ENCODE measurements at places on chromosomes 12 and 14.

DNA sequence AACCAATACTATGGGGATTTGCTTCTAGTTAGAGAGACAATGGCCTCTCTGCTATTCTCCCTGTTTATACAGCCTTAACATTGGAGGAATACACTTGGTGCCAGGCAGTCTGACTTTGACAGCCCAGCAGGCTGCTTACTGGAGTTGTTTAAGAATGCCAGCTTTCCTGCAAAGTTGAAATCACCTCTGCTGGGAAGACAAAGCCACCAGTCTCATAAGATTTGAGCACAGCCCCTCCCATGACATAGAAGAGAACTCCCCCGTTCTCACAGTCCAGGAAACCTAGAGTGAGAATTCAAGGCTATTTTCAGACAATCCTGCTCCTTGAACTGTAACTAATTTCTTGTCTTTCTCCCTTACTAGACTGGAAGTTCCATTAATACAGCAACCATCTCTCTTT lies 21.1 kb upstream of the CATSPERB start:
- DNase-seq = no peak

DNA sequence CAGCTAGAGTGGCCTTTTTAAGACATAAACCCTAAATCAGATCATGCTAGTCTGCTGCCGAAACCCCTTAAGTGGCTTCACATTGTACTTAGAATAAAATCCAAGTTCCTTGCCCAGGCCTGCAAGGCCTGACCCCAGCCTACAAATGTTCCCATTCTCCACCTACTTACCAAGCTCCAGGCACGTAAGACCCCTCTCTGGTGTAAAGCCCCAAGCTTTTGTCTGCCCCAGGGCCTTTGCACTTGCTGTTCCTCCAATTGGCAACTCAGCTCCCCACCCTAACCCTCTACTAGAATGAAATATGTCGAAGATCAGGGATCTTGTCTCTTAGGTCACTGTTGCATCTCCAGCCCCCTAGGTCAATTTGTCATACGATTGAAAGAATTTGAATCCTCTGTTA lies 27.1 kb upstream of the MED13L start:
- DNase-seq = no peak

- no peak for DNase-seq
Measured at GRCh38 chr12:8822298-8822697, at the start of gene A2ML1. A2ML1 (plus strand) TSS chr12:8822621; CDS start chr12:8822652, 31 bp downstream.

- DNase-seq = no peak
Measured at GRCh38 chr14:99173086-99173485, 98.9 kb downstream of the BCL11B start.

DNA sequence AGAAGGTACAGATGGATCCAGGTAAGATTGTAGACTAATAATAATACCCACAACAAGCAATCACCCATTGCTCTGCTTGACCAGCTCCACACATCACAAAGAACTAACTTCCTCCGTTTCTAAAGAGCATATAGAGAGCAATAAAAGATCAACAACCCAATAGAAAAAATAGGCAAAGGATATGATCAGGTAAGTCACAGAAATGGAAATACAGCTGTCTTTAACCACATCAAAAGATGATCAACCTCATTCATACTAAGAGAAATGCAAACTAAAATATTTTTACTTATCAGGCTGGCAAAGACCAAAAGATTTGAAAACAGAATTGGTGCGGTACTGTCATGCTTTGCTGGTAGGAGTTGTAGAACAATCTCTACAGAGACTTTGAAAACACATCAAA lies 8.9 kb downstream of the C2CD5 start:
- no peak for DNase-seq

DNA sequence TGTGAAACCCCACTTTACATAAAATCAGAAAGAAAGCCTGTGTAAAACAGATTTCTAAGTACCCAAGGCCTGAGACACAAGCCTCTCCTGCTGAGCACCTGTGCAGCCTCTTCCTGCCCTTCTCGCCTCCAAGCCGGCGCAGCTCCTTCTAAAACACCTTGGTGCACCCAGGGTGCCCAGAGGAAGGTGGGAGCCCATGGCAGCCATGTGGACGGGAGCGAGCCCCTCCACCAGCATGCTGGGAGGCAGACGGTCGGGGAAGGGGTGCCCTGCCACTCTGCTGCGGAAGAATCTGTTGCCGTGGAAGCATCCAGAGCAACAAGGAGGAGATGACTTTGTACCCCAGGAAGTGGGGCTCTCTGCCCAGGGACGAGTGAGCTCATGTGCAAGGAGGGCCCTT lies 103.1 kb upstream of the C14orf180 start:
- DNase-seq = no peak

DNA sequence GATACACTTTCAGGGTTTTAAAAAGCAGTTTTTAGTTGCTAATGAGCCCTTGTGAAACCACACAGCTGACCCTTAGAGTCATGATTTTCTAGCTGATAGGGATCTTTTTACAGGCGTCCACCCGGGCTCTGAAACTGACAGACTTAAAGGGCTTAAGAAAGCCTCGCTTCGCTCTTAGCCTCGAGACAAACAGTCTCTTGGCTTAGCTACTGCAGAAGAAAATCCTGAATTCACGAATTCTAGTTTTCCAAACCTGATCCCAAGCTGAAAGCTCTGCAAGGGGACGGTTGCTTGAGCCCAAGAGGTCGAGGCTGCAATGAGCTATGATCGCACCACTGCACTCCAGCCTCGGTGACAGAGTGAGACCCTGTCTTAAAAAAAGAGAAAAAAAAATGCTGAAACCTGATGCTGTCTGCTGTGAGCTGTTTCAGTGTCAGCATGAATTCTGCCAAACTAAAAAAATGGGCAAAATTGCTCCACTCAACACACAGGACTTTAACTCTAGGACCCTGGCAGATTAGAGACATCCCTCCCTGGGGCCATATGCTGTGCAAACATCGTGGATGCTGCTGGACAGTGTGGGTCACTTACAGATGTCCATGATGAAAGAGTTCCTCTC lies 3.1 kb upstream of the HPD start:
- DNase-seq = no peak

- DNase-seq = no peak
Measured at GRCh38 chr14:22803687-22803974, 11.6 kb downstream of the SLC7A7 start.

DNA sequence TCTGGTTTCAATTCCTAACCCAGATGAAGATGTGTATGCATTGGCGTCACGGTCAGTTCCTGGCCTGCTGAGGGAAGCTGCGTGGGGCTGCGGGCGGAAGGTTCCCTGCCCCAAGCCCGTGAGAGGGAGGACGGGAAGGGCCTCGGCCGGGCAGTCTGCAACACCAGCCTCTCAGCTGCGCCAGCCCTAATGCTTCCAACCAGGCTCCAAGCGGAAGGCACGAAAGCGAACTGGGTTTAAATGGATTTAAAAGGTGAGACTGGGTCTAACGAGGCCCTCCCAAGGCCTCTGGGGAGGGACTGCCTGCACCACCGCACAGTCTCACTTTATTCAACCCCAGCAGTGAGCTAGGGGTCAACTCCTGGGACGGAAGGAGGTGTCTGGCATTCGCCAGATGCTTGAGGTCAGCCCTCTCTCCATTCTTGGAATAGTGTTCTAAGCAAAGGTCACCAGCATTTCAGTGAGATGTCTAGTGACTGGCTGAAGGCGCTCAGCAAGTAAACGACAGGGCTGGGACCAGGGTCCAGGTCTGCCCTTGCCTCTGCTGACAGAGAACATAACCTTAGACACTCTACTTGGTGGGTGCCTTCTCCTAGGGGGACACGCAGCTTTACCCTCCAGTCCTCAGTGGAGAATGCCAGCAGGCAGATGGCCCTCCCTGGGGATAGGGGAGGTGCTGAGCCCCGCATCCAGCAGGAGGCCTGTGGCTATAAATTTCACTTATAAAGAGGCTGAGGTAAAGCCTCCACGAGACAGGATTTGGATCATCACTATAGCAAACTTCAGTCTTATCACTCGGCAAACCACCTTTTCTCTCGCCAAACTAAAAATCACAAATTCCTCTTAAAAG lies 92.2 kb downstream of the PIWIL1 start:
- no peak for DNase-seq

DNA sequence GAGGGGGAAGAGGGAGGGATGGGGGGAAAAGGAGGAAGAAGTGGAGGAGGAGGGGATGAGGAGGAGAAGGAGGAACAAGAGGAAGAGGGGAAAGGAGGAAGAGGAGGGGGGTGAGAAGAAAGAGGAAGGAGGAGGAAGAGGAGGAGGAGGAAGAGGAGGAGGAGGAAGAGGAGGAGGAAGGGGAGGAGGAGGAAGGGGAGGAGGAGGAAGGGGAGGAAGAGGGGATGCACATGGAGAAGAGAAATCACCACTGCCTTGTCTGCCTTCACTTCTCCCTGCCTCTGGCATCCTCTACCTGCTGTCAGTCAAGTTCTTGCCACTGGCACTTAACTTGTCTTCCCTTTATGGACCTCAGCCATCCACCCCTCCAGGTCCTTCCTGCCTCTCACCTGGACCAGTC lies 59.9 kb downstream of the TTC9 start:
- DNase-seq = no peak

DNA sequence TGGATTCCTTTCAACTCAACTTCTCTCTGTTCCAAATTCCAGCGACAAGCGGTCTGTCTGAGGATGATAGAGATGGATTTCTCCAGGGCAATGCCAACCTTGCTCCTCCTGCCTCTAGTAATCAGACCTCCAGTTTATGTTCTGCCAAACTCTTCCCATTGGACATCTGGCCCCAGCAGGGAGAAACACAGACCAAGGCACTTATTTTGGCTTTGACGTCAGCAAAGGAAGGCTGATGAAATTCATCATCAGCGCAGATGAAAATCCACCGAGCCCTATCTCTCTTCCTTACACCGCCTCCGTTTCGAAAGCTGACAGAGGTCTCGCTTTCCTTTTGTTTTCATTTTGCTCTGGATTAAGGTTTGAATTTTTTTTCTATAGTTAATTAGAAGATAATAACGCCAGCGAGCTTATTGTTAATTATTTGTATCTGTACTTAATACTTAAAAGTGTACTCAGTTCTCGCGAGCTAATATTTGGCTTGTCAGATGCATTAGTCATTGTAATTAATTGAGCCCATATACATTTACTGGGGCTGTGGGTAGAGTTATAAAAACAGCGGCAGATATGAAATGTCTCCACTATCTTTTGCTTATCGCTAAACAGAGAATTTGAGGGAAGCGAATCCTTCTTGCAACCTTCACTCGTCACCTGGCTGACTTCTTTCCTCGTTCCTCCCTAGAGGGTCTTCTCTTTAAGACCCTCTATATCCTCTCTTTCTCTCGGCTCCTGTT lies 35.9 kb upstream of the MED13L start:
- DNase-seq = no peak

DNA sequence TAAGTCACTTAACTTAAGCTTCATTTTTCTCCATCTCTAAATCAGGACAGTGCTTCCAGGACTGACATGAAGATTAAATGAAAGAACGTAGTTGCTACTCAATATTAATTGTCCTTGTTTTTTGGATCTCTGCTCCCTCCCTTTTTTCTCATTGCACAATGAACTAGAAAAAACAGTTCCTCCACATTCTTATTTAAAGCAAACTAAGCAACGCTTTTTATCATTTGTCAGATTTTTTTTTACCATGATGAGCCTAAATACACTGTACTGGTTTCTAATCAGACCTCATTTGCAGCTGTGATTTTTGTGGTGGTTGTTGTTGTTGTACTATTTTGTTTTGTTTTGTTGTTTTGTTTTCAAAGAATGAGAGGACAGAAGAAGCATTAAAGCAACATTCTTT lies 23.2 kb upstream of the PARP11 start:
- DNase-seq = no peak

DNA sequence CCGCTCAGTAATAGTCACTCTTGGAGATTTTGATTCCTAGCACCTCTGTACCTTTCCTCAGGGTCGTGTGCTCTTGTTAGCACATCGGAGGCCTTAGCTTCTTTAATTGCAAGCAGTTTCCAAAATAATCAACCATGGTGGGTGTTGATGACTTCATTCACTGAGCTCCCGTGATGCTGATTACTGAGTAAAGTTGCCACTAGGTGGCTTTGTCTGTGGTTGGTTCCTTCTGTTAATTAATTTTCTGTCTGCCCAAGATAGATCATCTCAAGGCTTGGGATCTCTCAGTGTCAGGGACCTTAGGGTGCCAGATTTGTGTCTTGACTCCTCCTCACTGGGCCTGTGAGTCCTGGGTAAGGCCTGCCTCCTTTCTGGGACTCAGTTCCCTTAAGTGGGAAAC lies 54.3 kb downstream of the PTPN11 start:
- DNase-seq = no peak

- no peak for DNase-seq
Measured at GRCh38 chr12:97982684-97983083, 520.1 kb downstream of the RMST start.

DNA sequence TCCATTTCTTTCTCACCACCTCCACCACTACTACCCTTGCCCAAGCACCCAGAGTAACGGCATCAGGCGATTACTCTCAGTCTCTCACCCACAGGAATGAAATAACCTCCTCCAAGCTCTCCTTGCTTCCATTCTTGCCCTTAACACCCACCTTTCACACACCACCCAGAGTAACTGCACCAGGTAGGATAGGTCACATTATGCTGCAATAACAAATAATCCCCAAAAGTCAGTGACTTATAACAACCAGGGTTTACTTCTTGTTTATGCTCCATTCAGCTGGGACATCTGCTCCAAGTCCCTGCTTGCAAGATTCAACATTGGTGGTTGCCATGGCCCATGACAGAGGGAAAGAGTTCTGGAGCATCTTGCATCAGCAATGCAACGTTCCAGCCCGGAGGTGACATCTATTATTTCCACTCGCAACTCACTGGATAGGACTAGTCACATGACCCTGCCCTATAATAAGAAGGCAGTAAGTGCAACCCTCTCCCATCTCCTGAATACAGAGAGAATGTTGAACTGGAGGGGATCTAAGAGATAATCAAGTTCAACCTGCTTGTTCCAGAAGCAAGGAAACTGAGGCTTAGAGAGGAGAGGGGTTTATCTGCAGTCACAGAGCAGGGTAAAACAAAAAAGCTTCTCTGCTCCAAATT lies 41.5 kb upstream of the FICD start:
- no peak for DNase-seq

DNA sequence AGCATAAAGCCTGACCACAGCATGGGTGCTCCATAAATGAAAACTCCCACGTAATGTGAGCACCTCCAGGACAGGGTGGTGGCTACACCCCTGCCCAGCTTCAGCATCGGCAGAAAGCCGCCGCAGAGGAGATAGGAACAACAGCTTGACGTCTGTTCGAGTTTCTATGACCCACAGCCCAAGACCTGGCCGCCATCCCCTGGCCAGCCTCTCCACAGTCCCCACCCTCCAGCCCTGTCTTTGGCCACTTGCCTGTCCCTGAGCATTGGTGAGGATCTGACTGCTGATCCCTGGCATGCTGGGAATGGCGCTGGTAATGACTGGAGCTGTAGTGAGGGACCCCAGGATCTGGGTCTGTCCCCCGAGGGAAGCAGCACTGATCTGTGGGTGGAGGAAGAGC lies 21.3 kb downstream of the POU6F1 start:
- no peak for DNase-seq

- DNase-seq = no peak
Measured at GRCh38 chr14:20092050-20092449, 18.5 kb upstream of the OR4K17 start.
